ENCODE measurements at places on chromosomes 1 and 21.

DNA sequence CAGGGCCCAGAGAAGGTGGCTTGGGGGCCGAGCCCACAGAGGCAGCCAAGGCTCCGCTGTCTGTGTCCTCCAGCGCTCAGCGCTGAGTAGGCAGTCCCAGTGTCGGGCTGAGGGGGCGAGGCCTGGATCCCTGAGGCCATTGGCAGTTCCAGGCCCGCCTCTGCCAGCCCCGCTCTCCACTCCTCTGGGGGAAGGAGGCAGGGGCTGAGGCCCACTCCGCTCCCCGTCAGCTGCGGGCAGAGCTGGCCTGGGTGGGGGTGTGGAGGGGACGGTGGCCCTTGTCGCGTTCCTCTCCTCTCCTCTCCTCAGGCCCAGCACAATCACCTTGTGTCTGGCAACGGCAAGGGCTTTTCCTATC lies 132.8 kb downstream of the CASZ1 start:
- DNase-seq, result no peak

- no peak for DNase-seq
Measured at GRCh38 chr1:10696977-10697376, 99.5 kb downstream of the CASZ1 start.

- no peak for DNase-seq
Measured at GRCh38 chr1:68142461-68142860, 89.9 kb downstream of the WLS start.

- DNase-seq, result no peak
Measured at GRCh38 chr1:206955476-206956451, 9.5 kb upstream of the PIGR start.

- no peak for DNase-seq
Measured at GRCh38 chr1:226041419-226041818, 21.1 kb upstream of the H3-3A start.

- DNase-seq, result no peak
Measured at GRCh38 chr1:37795340-37796125, 1.9 kb downstream of the MANEAL start.

DNA sequence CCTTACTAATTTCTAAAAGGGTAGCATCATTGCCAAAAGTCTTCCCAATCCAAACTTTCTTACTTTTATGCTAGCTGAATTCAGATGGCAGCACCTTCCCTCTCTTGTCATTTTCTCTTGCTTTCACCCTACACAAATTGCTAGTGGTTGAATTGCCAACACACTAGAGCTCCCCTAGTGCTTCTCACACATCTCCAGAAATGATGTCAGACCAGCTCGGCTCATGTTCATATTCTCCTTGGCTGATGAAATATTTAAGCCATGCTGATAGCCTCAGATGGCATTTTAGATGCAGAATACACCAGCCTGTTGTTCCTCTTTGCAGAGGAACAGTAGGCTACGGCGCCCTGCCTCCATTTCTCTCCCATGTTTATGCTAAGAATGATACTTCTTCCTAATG lies 256.9 kb downstream of the PTBP2 start:
- DNase-seq, result no peak

- DNase-seq, result no peak
Measured at GRCh38 chr1:247293047-247293446, 37.2 kb downstream of the VN1R5 start.
